Sciatic nerve (tissue), 2 donors: ENCODE measurements at places on chromosomes 7 and 10. TPM values are rescaled to one million over a fixed set of nuclear protein-coding genes. Genes with fewer than 3 reads are reported as not detected.

GRCh38 chr7:47914717-47915615 is 33.3 kb downstream of the PKD1L1 start:
- DNase-seq: no peak

DNA sequence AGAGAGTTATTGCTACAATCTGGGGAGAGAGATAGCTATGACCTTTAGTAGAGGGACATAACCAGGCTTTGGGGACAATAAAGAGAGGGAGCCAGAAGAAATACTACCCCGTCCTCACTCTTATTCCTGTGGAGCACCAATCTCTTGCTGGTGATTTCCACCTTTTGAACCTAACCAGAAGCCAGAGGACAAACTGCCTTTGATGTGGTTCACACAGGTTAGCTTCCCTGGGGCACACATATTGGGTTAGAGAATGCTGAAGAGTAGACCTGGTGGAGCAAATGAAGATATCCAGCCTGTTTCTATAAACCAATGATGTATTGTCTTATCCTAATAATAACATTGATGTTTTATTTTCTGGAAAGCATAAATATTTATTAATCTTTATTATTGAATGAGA is 399.3 kb downstream of the HTR7 start:
- no peak for DNase-seq

GCK gene
- 1.9 TPM for total RNA-seq

DNA sequence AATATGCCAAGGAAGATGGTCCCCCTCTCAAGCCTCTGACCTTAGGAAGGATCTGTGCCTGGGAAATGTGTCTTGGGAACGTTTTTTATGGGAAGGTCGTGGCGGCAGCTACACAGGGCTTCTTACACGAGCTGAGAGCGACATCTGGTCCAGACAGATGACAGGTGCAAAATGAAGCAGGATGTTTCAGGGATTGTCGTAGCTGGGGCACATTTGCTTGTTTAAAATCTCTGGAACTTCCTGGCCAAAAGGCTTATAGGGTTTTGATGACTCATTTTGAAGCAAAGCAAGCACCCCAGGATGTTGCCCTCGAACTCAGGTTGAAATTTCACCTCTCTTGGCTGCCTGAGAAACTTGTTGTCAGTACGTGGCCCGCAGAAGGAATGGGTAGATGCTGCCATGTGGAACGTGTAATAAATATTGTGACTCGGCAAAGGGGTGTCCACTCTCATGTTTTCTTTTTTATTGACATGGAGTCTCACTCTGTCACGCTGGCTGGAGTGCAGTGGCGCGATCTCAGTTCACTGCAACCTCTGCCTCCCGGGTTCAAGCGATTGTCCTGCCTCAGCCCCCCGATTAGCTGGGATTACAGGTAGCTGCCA is 117.5 kb downstream of the CAMK1D start:
- DNase-seq: no peak

CCL24 gene
- 0.67 TPM for total RNA-seq

DNA sequence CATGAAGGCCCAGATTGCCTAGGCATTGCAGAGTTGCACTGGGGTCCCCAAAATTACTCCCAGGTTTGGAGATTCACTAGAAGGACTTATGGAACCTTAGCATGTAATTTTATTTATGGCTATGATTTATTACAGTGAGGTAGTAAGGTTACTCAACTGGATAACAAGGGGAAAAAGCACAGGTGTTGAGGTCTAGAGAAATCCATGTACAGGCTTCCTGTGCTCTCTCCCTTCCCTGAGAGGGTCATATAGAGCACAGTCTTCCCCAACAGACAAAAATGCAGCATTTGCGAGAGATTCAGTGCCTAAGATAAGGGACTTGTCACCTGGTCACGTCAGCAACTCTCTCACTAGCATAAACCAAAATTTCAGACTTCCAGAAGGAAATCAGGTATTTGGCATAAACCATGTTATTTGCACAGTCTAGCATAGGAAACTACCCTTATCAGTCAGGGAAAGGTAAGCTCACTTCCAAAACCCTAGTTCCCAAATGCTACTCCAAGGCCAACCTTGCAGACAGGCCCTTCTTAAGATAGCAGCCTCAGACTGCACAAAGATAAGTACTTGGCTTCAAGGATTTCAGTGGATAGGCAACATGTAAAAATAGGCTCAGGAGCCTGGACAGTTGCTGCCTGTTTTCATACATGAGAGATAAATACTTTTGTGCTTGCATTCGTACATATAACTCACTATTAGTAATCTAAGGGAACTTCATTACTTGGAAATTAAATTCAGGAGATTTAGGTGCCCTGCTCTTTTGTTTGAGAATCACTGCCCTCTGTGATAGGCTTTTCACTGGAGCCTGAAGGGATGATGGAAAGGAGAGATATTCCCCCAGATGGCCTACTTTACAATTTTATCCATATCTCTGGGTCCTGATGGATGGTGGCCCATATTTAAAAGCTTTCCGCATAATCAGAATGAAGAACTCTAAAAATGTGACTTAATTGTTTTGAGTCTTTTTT is 378.4 kb upstream of the LRGUK start:
- no peak for DNase-seq

- DNase-seq: no peak
These were observed 677.3 kb downstream of the LRMDA start for GRCh38 chr10:76108563-76109359.

- DNase-seq: no peak
These were observed 109.6 kb upstream of the ZWINT start for GRCh38 chr10:56470701-56471100.

DNA sequence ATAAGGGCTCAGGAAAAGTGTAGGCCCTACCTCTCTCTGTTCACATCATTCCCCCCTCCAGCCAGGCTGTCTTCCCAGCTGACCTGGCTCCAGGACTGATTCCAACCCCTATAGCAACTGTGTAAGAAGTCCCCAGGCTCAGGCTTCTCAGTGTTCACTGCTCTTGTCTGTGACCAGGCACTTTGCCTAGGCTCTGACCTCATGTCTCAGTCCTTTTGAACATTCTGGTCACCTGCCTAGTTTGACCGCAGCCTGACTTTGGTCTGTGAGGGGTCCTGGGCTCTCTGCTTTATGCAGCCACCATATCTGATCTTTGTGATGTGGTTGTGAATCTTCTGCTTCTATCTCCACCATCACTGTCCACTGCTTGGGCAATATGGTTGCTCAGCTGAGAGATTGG is 24.5 kb downstream of the HIF1AN start:
- no peak for DNase-seq

CFAP43 gene
- total RNA-seq: 0.98 TPM

GRCh38 chr10:112605063-112605462 is 158.0 kb downstream of the VTI1A start:
- no peak for DNase-seq

GRCh38 chr7:114687238-114687637 is 234.7 kb upstream of the MDFIC start:
- no peak for DNase-seq

OR13A1 gene
- total RNA-seq: not detected

SLC16A9 gene
- total RNA-seq: 1.8 TPM

MTPN gene
- 114 TPM for total RNA-seq

DNA sequence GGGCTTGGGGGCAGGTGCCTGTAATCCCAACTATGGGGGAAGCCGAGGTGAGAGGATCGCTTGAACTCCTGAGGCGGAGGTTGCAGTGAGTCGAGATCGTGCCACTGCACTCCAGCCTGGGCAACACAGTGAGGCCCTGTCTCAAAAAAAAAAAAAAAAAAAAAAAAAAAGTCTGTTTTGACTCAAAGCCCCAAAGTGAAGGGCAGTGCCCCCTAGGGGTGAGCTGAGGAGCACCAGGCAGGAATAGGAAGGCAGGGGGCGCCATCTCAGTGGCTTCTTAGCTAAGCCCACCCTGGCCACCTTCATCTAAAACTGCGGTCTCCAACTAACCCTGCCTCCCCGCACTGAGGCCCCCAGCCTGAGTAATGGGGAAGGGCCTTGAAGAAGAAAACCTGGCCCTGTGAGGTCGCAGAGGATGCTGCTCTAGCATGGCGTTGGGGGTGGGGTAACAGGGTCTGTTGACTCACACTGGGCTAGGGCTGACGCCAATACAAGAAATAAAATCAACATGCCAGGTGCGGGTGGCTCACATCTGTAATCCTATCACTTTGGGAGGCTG is 9.8 kb downstream of the PODXL start:
- no peak for DNase-seq

TBX20 gene
- total RNA-seq: not detected

- no peak for DNase-seq
These were observed 84.3 kb upstream of the PODXL start for GRCh38 chr7:131640686-131641085.

PNLIPRP1 gene
- 1.2 TPM for total RNA-seq

AKR1D1 gene
- total RNA-seq: not detected

- no peak for DNase-seq
These were observed 354.8 kb upstream of the SEMA3A start for GRCh38 chr7:84549409-84549808.

GRCh38 chr7:3695602-3696001 is 394.6 kb downstream of the SDK1 start:
- DNase-seq: no peak

DNA sequence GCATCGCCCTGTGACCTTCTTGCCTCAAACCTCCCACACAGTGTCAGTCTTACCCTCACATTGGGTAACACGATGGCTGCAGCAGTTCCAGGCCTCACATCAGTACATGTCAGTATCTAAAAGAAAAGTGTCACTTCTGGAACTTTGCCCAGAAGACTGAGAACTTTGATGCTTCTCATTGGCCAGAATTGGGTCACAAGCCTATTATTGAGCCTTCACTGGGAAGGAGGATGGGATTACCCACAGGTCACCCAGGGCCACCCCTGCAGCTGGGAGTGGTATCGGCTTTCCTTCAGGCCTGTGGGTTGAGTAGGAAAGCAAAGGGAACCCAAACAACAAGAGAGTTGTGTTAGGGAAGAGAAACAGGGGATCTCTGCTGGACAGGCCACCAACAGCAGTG is 111.5 kb downstream of the NPY start:
- DNase-seq: no peak

DNA sequence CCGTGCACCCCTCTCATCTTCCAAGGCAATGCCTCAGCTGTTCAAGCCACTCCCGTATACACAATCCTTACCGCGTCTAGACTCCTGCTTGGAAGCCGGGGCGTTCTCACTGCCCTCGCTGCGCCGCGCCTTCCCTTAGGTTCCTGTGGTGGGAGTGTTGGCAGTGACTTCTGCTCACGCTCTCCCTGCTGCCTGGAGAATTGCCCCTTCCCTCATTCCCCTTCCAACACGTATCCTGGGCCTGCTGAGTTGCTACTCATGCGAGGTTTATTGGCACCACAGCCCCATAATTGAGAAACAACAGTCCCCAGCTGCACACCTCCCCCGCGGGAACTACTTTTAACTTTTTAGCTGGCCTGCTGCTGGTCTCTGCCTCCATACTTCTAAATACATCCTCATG is 31.9 kb downstream of the RBM17 start:
- DNase-seq: no peak

IFIT3 gene
- 25.5 TPM for total RNA-seq
